Vagina (tissue), 2 donors: ENCODE measurements at places on chromosomes 1 and 21.

GRCh38 chr1:92748138-92748537, 36.8 kb downstream of the EVI5 start:
- no peak for DNase-seq

DNA sequence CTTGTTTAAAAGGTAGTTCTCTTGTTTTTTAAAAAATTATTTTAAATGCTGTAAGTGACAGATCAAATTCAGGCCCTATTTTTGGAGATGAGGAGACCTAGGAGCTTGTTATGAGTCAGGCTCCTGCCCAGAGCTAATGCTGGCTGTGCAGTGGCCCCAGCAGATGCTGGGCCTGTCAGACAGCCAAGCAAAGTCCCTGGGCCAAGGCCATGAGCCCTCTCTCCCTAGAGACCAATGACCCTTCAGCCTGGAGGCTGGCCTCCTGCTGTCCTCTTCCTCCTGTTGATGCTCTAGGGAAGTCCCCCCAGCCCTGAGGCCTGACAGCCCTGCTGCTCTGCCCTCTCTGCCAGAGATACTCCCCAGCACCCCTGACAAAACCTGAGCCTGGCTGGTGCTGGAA, 128.1 kb upstream of the CTTNBP2NL start:
- no peak for DNase-seq

DNA sequence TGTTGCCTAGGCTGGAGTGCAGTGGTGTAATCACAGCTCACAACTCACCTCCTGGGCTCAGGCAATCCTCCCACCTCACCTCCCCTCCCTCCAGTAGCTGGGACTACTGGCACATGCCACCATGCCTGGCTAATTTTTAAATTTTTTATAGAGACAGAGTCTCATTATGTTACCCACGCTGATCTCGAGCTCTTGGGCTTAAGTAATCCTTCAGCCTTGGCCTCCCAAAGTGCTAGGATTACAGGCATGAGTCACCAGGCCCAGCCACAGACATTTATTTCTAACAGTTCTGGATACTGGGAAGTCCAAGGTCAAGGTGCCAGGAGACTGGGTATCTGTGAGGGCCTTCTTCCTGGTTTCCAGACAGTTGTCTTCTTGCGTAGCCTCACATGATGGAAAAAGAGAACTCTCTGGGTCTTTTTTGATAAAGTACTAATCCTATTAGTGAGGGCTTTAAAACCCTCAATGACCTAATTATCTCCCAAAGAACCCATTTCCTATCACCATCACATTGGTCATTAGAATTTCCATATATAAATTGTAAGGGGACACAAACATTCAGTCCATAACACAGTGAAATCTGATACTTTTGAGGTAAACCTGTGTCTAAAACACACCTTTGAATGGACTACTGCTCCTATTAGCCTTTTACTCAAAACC, 67.9 kb downstream of the PHACTR4 start:
- DNase-seq: no peak

- DNase-seq: no peak
These were observed 20.8 kb downstream of the TSEN15 start for GRCh38 chr1:184072376-184072775.

- no peak for DNase-seq
These were observed 8.3 kb upstream of the CSF1 start for GRCh38 chr1:109902204-109902985.

DNA sequence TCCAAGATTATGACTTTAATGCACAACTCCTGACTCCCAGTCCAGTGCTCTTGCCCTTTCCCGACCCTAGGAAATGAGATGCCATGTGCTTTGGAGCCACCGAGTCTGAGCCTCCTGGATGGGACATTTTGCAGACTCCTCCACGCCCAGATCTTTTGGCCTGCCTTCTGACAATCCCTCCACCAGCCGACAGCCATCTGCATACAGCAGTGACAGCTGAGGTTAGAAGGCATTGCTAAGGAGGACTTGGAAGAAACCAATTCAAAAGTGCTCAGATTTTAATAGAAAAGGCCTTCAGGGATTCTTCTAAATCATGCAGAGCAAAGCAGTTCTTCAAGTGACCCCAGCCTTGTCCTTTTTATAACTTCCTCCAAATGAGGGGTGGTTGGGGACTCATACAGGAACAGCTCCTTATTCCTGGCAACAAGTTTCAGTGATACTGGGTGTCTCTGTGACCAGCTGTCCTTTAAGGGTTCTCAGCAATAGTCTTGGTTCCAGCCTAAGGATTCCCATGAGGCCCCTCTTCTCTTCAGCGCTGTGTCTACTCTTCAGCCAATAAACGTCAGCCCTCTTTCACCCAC, 369.3 kb downstream of the PBX1 start:
- no peak for DNase-seq

DNA sequence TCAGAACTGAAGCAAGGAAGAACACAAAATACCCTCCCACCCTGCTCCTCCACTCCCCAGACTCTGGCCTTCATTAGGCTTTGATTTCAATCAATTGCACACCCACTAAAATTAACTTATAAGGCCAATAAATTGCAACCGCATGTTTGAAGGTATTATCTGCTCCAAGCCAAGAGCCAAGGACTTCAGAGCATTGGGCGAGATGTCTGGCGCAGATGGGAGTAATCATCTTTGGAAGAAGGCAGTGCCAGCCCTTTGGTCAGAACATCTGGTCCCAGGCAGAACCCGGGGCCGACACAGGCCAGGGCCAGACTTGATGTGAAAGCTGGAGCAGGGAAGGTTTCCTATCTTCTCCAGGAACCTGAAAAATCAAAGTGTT, 60.0 kb downstream of the SLC66A1 start:
- no peak for DNase-seq

DNA sequence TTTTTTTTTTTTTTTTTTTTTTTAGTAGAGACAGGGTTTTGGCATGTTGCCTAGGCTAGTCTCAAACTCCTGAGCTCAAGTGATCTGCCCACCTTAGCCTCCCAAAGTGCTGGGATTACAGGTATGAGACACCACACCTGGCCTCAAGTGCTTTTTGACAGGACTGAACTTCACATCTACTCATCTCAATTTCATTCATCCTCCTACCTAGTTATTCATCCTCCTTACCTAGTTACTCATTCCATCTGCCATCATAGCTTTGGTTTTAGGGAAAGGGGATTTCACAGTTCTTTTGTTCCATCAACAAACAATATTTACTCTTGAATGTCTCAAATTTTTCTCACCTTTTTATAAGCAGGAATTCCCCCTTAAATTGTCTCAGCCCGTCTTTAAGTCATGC, 38.6 kb upstream of the RALGPS2 start:
- DNase-seq: no peak

DNA sequence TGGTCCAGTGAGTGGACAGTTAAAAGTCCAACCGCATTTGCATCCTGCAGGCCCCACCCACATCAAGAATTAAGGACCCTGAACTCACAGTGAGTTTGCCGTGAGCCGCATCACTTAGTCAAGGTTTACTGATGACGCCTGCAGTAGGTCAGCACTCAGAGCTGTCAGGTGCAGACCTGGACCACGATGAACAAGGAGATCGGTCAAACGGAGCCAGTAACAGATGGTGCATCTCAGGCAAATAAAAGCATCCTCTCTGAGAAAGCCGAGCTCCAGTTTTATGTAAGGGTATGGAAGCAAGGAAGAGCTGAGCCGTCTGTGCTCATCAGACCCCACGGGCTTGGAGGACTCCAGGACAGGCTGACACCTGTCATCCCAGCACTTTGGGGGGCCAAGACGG, 4.5 kb downstream of the PRDM15 start:
- DNase-seq: no peak

GRCh38 chr21:44618504-44618903, 6.6 kb downstream of the KRTAP10-8 start:
- DNase-seq: no peak

- no peak for DNase-seq
These were observed 66.4 kb downstream of the NTPCR start for GRCh38 chr1:233016798-233017197.

GRCh38 chr21:17931080-17931479, 111.9 kb upstream of the C21orf91 start:
- no peak for DNase-seq

DNA sequence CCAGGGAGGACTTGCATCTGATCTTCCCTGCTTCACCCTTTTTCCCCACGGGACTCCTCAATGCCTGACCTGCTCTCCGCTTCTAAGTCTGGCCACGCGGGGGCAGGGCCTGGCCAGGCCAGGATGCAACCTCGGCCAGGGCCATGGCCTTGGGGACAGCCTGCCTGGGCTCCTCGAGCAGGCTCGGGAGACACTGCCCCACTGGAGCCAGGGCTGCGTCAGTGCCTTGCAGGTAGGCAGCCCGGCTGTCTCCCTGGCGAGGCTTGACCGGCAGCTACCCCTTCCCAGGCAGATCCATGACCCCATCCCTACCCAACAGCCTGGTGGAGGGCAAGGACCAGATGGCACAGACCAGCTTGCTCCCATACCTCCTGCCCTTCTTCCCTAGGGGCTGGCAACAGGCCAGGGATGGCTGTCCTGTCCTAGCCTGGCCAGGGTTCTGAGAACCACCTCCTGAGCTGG, 2.7 kb upstream of the PRDM16 start:
- no peak for DNase-seq

GRCh38 chr1:2356401-2356800, 35.0 kb downstream of the MORN1 start:
- DNase-seq: no peak

GRCh38 chr1:170676628-170677027, 12.7 kb downstream of the PRRX1 start:
- DNase-seq: no peak

- DNase-seq: no peak
These were observed 21.9 kb downstream of the CEPT1 start for GRCh38 chr1:111161843-111162487.

DNA sequence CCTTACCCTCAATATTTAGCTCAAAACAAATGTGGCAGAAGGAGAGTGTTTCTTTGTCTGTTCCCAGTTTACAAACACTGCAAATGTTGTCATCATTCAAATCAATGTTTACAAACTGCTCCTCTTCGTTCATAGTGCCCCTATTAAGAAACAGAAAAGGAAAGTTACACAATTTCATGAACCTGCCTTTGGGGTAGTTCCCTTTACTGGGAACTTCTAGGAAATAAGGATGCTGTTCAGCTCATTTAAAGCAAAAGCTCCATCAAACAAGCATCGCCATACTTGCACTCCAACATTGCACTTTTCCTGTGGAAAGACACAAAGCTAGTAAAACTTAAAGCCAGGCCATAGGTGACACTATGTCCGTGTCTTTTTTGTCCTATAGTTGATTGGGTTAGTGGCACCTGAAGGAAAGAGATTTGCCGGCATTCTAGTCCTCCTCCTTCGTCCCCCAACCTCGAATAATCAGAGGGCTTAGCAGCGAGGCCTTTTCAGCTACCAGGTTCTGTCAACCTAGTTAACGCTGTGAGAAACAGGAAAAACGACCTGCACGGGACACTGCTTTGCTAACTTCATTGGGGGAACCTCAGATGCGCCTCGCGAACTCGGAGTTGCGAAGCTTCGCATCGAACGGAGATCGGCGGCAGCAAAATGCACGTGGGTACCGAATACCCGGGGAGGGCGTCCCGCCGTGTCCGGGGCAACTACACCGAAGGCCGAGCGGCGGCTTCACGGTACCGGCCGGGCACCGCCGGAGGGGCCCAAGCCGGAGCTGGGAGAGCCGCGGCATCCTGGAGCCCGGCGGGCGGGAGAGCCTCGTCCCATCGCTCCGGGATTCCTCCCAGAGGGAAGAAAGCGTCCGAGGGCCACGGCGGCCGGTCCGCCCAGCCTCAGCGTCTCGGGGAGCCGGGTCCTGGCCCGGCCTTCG, 706 bp downstream of the C21orf91 start:
- no peak for DNase-seq
